ENCODE measurements at places on chromosomes 5 and 9.

GRCh38 chr9:126125577-126125976 lies 201.1 kb upstream of the MVB12B start:
- DNase-seq: no peak

DNA sequence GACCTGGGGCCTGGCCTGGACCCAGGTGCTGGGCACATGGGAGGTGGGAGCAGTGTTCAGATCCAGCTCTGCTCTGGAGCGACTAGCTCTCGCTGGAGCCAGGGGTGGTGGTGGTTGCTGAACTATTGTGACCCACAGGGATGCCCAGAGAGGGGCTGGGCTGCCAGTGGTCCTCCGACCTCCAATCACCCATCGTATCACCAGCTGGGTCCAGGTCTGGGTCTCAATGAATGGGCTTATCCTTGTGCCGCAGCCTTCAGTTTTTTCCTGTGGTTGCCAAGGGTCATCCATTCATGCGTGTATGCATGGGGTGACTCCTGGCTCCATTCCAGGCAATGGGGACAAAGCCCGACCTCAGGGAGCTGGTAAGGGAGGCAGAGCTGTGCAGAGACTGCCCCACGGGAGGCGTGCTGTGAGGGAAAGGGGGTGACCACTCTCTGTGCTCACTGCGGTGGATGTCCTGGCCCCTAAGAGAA lies 68.6 kb upstream of the RNF130 start:
- peak; percentile 3 for DNase-seq

DNA sequence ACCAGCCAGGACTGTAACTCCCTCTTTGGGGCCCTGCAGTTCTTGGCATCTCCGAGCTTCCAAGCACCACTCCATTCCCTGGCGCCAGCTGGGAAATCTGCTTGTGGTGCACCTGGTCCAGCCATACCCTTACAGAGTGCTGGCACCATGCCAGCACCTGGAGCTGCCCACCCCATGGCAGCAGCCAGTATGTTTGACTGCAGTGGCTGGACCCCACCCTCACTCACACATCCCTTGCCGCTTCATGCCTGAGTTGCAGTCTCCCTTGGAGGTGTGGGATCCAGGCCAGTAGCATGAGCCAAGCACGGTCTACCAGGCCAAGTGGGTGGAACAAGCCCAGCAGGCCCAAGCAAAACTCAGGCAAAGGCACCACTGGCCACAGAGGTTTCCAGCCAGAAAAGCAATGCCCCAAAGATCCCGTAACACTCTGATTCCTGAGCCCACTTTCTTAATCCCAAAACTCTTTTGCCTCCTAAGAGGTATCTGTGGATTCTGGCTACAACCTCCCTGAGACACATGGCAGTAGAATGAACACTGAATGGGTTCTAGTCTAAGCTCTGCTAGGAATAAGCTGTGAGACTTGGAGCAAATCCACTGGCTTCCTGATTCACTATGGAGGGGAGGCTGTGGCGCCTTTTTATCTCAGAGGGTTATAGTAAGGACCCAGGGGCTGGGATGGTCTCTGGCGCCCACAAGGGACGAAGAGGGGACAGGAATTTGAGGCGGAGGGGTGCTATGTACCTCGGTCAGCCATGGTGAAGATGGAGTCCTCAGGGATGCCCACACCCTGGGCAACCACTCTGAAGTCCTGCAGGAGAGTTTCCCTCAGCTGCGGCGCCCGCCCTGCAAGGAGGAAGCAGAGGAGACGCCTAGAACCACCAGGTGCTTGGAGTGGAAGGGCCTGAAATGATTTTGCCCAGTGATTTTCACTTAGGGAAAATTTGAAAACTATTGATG lies 5.6 kb downstream of the AMBP start:
- peak; percentile 84 for DNase-seq

DNA sequence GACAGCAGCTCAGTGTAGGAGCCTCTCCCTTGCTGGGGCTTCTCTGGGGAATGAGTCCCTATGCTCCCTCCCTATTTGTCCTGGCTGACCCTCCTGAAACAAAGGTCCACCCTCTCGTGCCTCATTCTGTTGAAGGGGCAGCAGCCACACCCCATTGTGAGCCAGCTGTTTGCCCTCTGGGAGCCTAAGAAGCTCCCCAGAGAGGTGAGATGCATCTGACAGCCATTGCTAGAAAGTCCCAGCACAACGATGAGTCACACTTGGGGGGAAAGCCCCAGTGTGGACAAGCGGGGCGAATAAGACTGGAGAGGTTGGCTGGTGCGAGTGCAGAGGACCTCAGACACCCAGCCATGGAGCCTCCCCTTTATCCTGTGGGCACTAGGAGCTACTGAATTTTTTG lies 101.4 kb downstream of the PPARGC1B start:
- no peak for DNase-seq

- DNase-seq: no peak
These were observed 37.8 kb downstream of the BHMT start for GRCh38 chr5:79149433-79149832.

DNA sequence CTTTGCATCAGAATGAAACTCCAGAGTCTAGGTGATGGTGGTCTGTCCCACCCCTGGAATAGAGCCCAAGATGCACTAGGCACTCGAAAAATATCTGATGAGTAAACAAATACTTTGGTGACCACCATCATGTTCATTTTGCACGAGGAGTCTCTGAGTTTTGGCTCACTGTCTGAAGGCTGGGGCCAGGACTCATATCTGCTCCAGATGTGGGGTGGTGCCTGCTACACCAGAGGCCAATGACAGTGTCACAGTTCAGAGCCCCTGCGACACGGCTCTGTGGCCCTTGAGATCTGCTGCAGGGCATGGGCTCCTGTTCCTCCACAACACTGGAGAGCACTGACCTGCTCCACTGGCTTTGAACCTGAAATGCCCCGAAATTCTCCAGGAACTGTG lies 164.6 kb downstream of the ROR2 start:
- no peak for DNase-seq

DNA sequence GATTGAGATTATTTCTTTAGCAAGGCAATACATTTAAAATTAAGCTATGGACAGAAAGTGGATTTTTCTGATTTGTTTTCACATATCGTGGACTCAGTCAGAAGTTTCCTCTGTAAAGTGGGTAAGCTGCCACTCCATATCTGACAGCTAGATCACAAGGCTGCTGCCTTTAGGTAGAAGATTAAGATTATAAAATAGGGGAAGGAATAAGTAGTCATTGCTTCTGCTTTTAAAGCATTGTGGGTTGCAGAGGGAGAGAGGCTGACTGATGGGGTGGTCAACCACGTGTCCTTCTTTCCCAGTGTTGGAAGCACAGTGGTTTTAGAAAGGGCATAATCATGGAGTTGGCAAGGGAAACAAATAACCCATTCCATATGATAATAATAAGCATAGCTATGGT lies 74.3 kb upstream of the MOCS2 start:
- no peak for DNase-seq

GRCh38 chr9:120402741-120403542 lies 177.0 kb downstream of the CDK5RAP2 start:
- no peak for DNase-seq

GRCh38 chr5:149228618-149229297 lies 42.9 kb upstream of the AFAP1L1 start:
- peak; percentile 49 for DNase-seq

- DNase-seq: no peak
These were observed 41.2 kb upstream of the ADRB2 start for GRCh38 chr5:148785223-148785622.

- no peak for DNase-seq
These were observed 211.2 kb upstream of the DAPK1 start for GRCh38 chr9:87286506-87286905.

GRCh38 chr9:88218726-88219125 lies 80.5 kb upstream of the SPATA31C2 start:
- DNase-seq: no peak

GRCh38 chr5:40333459-40334241 lies 346.1 kb upstream of the PTGER4 start:
- no peak for DNase-seq

GRCh38 chr5:113807427-113807991 lies 294.0 kb downstream of the YTHDC2 start:
- DNase-seq: no peak

DNA sequence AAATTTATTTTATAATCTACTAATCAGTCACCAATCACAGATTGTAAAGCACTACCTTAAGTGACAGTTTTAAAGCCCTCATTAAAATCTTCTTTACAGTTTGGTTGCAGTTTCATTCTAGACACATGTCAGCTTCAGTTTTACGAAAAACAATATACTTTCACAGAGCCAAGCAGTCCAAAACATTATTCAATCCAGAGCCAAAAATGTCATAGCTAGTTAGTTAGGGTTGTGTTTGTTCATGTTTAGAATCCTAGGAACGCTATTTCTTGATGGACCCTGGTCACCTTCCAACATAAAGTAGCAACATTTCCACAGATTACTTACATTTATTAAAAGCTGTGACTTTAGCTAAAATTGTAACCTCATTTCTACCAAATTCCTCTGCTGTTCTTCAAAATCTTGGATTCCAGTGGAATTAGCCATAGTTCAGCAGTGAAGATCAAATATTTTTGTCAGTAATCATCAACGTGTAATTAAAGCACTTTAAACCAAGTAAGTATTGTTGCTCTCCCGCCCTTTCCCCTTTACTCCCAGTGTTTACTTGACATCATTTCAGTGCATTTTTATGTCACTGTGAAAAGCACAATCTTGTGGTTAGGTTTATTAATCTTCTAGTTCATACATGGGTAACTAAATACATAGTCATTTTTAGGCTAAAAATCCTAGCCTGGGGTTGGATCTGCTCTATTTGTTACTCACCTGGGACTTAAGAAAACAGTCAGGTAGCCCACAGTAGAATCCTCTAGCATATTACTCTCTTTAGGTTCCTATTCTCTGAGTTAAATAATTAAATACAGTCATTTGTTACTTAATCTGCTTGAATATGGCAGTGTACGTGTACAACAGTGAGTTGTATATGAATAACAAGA lies 74.3 kb downstream of the NIPBL start:
- DNase-seq: no peak

DNA sequence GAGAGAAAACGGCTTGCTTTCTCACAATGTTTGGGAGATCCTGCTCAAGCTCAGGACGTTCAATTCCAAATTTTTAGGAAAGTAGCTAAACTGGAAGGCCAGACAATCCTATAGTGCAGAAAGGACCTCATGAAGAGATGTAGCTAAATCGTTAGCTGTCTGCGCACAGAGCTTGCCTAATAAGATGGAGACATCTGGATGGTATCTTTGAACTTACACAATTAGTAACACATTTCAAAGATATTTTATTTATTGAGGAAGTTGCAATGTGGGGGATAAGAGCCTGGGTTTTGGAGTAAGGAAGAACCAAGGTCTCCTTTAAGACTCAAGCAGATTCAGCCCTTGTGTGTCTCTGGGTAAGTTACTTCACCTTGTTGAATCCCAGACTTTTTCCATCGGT lies 28.6 kb upstream of the RAB14 start:
- no peak for DNase-seq

DNA sequence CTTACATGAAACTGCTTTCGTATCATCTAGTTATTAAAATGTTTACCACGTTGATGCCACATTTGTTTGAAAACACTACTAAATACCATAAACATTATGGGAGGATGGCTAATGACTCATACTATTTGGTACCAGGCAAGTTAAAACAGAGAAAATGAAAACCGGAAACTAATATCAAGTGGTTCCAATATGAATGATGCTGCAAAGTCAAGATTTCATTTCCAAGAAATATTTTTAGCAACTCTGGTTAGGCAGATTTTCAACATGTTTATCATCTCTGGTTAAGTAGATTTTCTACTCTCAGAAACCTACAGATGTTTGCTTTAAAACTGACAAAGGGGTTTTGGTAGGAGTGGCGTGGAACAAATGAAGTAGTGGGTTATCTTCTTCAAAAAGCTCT lies 4.9 kb upstream of the F2R start:
- DNase-seq: no peak

GRCh38 chr5:5658226-5658625 lies 235.7 kb downstream of the ICE1 start:
- DNase-seq: no peak

DNA sequence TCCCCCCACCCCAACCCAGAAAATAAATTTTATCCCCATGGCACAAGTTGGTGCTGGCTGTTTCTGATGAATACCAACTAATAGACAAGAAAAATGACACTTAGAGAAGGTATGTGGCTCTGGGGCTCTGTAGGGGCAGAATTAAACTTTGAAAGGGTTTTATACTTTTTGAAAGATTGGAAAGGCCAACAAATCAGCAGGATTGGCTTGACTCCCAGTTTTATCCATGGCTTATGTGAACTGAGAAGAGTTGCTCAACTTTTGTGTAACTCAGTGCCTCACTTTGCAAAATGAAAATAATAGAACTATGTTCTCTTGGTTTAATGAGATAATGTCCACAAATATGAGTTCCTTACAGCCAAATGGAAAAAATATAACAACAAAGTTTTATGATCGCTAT lies 288.9 kb upstream of the KIF2A start:
- DNase-seq: no peak

DNA sequence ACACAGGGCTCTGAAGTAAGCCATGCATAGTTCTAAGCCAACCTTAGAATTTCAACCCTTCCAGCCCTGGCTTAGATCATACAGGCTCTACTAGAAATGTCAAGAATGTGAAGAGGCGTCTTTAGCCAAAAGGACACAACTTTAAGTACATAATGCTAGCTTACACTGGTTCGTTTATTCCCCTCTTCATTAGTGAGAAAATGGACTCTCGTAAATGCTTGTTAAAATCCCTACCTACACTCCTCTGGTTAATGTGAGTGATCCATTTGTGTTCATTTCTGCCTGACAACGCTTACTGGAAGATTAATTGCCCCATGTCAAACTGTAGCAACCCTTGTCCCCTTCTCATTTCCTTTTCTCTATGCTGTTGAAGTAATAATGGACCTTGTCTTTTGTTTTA lies 149.3 kb upstream of the POU5F2 start:
- no peak for DNase-seq

- no peak for DNase-seq
These were observed 107.4 kb downstream of the SNX18 start for GRCh38 chr5:54624805-54625568.

GRCh38 chr9:4099976-4100735 lies 199.7 kb downstream of the GLIS3 start:
- no peak for DNase-seq

- DNase-seq: no peak
These were observed 164.7 kb upstream of the TRPM3 start for GRCh38 chr9:71286146-71286545.

DNA sequence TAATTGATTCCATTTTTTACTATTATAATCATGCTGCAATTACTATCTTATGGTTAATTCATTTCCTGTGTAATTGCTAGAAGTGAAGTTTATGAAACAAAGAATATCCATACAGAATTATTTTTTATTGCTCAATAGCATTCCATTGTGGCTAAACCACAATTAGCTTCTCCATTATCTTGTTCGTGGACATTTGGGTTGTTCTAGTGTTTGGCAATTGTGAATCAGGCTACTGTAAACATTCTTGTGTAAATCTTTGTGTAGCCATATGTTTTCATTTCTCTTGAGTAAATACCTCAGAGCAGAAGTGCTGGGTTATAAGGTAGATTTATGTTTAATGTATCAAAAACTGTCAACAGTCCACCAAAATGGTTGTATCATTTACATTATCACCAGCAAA lies 341.1 kb downstream of the MAT2B start:
- no peak for DNase-seq

GRCh38 chr9:19785230-19785629 lies 3.6 kb downstream of the SLC24A2 start:
- no peak for DNase-seq
